ENCODE measurements at places on chromosomes 3 and 15. TPM values are rescaled to one million over a fixed set of nuclear protein-coding genes. Genes with fewer than 3 reads are reported as not detected.

DNA sequence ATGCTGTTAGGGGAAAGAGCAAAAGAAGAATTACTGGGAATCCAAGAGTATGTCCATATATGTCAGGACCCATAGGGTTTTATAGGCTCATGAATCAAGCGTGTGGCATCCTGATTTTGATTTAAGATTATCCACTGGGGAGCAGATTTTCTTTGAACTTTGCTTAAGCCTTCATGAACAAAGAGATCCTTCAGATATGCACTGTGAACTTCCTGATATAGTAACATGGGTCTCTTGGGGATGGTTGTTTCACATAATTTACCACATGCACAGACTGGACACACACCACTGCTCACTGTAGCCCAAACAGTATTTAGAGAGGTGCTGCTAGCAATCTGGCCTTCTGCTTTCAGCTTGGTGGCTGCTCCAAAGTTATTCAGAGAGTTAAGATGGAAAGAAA, 200.9 kb upstream of the ZPLD1 start:
- DNase-seq: no peak

- no peak for DNase-seq
Measured at GRCh38 chr3:48466386-48467109, 20.0 kb downstream of the ATRIP start.

- no peak for DNase-seq
Measured at GRCh38 chr3:190646996-190647395, 133.1 kb downstream of the IL1RAP start.

NR2E3 gene
- not detected for total RNA-seq

MORC1 gene
- total RNA-seq: not detected
